ENCODE measurements at places on chromosomes 6 and 20.
A peak's percentile ranks its signal among the peaks of the same experiment; 100 is the strongest.

DNA sequence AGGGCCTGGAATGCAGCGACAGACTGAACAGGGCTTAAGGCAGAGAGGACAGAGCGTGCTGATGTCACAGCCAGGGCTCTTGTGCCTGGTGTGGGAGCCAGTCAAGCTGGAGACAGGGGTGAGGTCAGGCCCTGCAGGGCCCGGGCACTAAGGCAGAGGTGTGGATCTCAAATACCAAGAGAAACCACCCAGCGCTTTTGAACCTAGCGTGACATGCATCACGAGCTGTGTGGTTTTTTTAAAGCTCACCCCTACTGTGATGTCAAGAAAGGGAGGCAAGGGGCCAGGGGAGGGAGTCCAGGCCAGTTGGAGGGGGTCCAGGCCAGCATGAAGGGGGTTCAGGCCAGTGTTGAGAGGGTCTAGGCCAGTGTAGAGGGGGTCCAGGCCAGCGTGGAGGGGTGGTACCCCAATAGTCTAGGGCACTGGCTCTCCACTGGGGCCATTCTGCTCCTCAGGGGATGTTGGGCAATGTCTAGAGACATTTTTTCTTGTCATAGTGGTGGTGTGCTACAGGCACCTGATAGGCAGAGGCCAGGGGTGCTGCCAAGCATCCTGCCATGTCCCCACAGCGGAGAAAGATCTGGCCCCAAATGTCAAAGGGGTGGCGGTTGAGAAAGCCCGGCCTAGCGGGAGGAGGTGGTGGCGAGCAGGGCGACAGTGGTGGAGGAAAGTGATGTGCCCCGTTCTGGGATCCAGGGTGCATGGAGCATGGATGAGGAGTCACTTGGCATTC, 42.6 kb downstream of the RBM38 start:
- peak; percentile 21 for DNase-seq

GRCh38 chr6:160895562-160895961, 96.0 kb upstream of the MAP3K4 start:
- no peak for DNase-seq

GRCh38 chr6:89067796-89068195, 12.8 kb upstream of the PNRC1 start:
- no peak for DNase-seq

GRCh38 chr6:345747-346385, 45.7 kb upstream of the IRF4 start:
- no peak for DNase-seq

GRCh38 chr6:152272486-152272885, 364.7 kb downstream of the SYNE1 start:
- DNase-seq, result no peak

DNA sequence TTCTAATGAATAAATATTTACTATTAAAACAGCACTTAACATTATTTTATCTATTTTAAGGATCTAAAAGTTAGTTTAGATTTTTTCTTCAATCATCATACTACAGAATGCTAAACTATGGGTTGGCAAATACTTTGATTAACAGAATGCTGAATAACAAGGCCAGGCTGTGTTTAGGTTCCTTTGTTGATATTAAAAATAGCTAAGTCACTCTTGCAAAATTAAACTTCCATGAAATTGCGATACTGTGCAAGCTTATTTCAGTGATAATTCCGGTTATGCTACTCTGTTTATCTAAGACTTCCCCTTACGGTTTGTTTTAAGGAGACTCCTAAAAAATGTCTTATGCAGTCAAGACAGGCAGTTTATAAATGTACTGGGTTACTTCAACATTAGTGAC, 2.8 kb downstream of the RNF24 start:
- DNase-seq, result no peak

GRCh38 chr20:50321797-50322480, 131.3 kb downstream of the CEBPB start:
- no peak for DNase-seq

DNA sequence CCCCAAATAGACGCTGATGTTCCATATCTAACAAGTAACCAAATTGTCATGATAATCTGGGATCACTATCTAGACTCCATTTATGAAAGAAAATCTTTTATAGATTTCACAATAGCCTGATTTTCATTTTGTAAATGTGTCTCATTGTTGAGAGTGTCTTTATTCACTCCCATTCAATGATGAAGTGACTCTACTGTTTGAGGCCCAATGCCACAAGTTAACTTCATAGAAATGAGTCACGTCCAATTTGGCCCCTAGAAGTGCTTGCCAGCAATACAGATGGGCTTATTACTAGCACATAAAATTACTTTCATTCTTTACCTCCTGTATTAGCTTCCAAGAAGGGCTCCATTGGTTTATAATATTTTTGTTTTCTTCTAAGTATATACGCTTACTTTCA, 6.3 kb downstream of the IPCEF1 start:
- no peak for DNase-seq

Data from stimulated activated CD4-positive, alpha-beta T cell treated with anti-CD3 and anti-CD28 coated beads, Interleukin-4, amount 100 ng/mL, for 24 hours (primary cell).